ENCODE measurements at places on chromosomes 7 and 10. TPM values are rescaled to one million over a fixed set of nuclear protein-coding genes. Genes with fewer than 3 reads are reported as not detected.

The GPR158 gene
- not detected for total RNA-seq

The ZNF736 gene
- 13.5 TPM for total RNA-seq

The C10orf62 gene
- total RNA-seq = not detected

The SPDYE1 gene
- not detected for total RNA-seq

The RBM28 gene
- 28.3 TPM for total RNA-seq

DNA sequence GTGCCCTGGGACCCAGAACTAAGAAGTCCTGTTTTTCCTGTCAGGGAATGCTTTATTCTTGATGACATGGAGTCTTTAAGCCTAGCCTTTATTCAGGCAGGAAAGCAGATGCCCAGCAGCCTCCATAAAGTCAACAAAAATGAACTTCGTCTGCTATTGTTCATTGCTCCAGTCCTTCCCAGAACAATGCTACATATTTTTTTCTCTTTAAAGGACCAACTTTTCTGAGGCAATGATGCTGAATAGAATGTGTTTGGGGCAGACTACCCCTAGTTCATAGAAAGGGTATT is 47.6 kb upstream of the PDCD4 start:
- no peak for DNase-seq
- no peak overlapping the region for H3K4me3 ChIP-seq
- H3K27ac ChIP-seq = no peak overlapping the region
- peaks cover 29% of the 10 kb centered on the region for H3K4me1 ChIP-seq
- no peaks in the 10 kb centered on the region for H3K36me3 ChIP-seq

- no peaks in the 10 kb centered on the region for H3K27me3 ChIP-seq
- no peak overlapping the region for H3K27ac ChIP-seq
- no peaks in the 10 kb centered on the region for H3K4me1 ChIP-seq
- no peaks in the 10 kb centered on the region for H3K36me3 ChIP-seq
- H3K4me3 ChIP-seq = no peak overlapping the region
- no peak for DNase-seq
These were observed 188.2 kb downstream of the PTPN20 start for GRCh38 chr10:47099474-47099873.

DNA sequence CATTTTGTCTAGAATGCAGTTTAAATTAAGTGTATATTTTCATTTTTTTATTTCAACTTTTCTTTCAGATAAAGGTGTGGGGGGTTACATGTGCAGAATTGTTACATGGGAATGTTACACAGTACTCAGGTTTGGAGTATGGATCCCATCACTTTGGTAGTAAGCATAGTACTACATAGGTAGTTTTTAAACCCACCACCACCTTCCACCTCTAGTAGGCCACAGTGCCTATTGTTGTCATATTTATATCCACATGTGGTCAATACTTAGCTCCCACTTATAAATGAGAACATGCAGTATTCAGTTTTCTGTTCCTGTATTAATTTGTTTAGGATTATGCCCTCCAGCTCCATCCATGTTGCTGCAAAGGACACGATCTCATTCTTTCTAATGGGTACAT is 200.6 kb downstream of the CCDC7 start:
- no peak overlapping the region for H3K27ac ChIP-seq
- H3K27me3 ChIP-seq = no peaks in the 10 kb centered on the region
- H3K36me3 ChIP-seq = no peaks in the 10 kb centered on the region
- no peak overlapping the region for H3K4me3 ChIP-seq
- H3K4me1 ChIP-seq = no peaks in the 10 kb centered on the region

Data from upper lobe of right lung (tissue), 1 donor.